HFFc6 (cell line): ENCODE measurements at places on chromosomes 3 and 15. TPM values are rescaled to one million over a fixed set of nuclear protein-coding genes. Genes with fewer than 3 reads are reported as not detected.

- no peak for DNase-seq
Observed at GRCh38 chr15:78369161-78369560, 29.0 kb downstream of the CRABP1 start.

Gene FBXO40
- not detected in 3 replicates for total RNA-seq

GRCh38 chr3:192408647-192409200, 318.6 kb downstream of the FGF12 start:
- DNase-seq: no peak

- DNase-seq: no peak
Observed at GRCh38 chr15:89130201-89130600, 41.9 kb downstream of the ABHD2 start.

Gene GOLGA8Q
- not detected in 3 replicates for total RNA-seq

Gene B3GNT5
- total RNA-seq: not detected in 3 replicates

- no peak for DNase-seq
Observed at GRCh38 chr15:78405336-78405924, 32.6 kb upstream of the IREB2 start.

Gene SAMMSON
- not detected in 3 replicates for total RNA-seq

DNA sequence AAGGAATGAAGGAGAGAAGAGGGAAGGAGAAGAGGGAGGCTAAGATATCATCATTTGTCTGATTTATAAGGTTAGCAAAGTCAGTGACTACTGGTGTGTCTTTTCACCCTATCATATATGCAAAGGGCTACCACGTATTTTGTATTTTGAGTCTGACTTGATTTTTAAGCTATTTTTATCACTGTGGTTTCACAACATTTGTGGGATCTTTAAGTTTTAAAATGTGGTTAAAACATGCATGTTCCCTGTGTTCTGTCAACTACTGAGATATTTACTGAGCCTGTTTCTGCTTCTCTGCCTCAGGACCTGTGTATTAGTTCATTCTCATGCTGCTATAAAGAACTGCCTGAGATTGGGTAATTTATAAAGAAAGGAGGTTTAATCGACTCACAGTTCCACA, 22.5 kb upstream of the SPTSSB start:
- DNase-seq: no peak

- no peak for DNase-seq
Observed at GRCh38 chr3:4950948-4951347, 28.3 kb upstream of the BHLHE40 start.

Gene CSPG5
- total RNA-seq: 0.18 TPM in 1 of 2 replicates, not detected in the other

- no peak for DNase-seq
Observed at GRCh38 chr3:197258168-197258755, 40.1 kb downstream of the DLG1 start.

DNA sequence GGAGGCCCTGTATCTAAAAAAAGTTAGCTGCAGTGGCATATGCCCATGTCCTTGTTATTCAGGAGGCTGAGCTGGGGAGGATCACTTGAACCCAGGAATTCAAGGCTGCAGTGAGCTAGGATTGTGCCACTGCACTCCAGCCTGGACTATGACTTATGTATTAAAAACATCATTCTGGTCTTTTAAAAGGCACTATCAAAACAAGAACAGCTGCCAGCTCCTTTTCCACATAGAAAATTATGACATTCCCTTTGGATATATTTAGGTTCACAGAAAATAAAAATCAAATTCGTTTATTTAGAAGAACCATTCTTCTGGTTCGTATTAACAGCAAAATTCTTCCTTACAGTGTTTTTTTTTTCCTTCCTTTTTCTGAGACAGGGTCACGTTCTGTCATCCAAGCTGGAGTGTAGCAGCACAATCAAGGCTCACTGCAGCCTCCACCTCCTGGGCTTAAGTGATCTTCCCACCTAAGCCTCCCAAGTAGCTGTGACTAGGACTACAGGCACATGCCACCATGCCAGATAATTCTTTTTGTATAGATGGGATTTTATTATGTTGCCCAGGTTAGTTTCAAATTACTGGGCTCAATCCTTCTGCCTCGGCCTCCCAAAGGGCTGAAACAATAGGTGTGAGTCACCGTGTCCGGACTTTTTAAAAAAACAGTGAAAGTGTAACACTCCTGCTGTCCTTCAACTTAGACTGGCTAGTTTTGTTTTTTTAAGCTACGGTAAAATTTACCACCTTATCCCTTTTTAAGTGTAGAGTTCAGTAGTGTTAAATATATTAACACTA, 13.9 kb downstream of the ICE2 start:
- no peak for DNase-seq

Gene NOP10
- 181 to 227 TPM (median 221 TPM) in 3 replicates for total RNA-seq

- DNase-seq: no peak
Observed at GRCh38 chr15:93300796-93301195, 211.8 kb upstream of the RGMA start.

DNA sequence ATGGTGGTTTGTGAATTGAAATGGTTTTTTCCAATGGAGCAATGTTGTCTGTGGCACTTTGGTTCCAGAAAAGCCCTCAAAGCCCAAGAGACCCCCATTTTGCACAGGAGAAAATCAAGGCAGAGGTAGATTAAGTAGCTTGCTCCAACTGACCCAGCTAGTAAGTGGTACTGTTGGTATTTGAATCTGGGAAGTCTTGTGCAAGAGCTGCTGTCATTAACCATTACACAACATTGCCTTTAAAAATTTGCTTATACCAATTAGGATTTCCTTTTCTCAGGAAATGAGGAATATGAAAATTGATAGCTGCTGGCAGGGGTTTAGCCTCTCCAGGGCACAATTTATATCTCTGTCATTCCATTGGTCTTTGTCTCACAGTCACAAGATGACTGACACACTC, 102.4 kb upstream of the UBE3A start:
- DNase-seq: no peak

- DNase-seq: no peak
Observed at GRCh38 chr15:78929536-78930264, 15.1 kb downstream of the CTSH start.

Gene CFAP100
- not detected in 3 replicates for total RNA-seq

DNA sequence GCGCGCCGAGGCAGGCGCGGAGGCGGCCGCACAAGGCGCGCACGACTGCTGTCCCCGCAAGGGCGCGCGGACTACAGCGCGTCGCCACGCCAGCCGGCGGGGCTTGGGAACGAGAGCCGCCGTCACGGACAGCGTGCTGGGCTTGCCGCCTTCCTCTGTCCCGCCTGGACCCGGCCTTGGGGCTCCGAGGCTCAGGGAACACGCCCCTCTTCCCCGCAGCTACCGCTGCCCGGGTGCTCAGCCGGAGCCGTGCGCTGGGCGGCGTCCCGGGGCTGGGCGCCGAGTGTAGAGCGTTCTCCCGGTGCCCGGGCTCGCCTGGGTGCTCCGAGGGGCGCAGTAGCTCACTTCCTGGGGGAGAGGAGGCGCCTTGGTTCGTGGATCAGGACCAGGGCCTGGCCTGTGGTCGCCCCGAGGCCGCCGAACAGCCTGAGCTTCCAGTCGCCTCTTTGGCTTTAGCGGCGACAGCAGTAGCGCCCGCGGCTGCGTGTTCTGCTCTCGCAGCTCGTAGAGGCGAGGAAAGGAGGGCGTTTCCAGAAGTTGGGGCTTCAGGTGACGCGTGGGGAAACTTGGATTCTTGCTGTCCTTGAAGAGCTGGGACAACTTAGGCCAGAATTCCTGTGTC, 226.7 kb upstream of the C2CD4B start:
- peak; percentile 12 for DNase-seq

Gene PIGBOS1
- total RNA-seq: 7.8 and 8.5 TPM in 2 replicates

GRCh38 chr3:73874606-73875369, 250.0 kb upstream of the PDZRN3 start:
- no peak for DNase-seq

- DNase-seq: no peak
Observed at GRCh38 chr3:187773233-187774184, 28.2 kb upstream of the BCL6 start.

Gene FGD5
- not detected in 3 replicates for total RNA-seq

Gene LTF
- total RNA-seq: not detected in 3 replicates

DNA sequence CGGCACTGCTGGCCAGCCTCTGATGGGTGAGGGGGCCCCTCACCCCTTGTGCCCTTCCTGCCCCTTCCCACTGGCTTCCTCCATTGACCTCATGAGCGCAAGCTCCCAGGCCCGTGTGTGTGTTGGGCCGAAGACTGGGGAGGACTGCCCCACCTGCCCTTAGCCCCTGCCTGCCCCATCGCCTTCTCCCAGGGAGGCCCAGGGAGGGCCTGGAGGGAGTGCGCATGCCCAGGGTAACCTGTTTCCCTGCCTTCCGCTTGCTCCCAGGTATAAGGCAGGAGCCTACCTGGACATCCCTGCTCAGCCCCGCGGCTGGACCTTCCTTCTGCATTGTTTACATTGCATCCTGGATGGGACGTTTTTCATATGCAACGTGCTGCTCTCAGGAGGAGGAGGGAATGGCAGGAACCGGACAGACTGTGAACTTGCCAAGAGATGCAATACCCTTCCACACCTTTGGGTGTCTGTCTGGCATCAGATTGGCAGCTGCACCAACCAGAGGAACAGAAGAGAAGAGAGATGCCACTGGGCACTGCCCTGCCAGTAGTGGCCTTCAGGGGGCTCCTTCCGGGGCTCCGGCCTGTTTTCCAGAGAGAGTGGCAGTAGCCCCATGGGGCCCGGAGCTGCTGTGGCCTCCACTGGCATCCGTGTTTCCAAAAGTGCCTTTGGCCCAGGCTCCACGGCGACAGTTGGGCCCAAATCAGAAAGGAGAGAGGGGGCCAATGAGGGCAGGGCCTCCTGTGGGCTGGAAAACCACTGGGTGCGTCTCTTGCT, 8.8 kb downstream of the DLL4 start:
- DNase-seq: peak; percentile 58

Gene ARL14
- total RNA-seq: not detected in 3 replicates

- peak; percentile 4 for DNase-seq
Observed at GRCh38 chr3:99430348-99431134, 207.9 kb upstream of the COL8A1 start.

DNA sequence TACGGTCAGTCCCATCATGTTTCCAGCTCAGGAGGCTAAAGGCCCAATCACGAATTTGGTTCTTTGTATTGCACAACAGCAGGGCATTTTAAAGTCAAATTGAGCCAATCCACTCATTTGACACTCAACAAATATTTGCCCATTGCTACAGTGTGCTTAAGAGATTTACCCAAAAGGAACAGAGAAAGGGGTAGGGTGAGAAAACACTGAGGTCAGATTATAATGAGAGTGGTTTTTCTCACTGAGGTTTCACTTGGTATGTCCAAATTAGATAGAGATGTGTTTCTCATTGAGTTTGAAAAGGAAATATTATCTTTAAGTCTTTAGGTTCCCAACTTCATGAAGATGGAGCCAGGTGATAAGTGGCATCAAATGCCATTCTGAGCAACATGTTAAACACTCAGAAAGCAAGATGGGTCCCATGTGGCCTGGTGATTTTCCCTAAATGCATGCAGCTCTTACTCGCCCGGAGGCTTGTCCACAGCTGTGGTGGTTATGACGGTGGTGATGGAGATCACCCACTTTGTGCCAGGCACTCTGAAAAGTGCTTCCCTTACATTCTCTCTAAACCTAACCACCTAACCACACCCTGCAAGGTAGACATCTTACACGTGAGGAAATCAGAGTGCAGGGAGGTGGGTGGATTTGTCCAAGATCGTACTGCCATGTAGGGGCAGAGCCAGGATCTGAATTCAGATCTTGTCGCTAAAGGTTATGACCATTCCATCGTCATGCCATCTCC, 31.2 kb upstream of the USP3 start:
- no peak for DNase-seq

Gene EIF4E3
- 0.69 to 0.94 TPM (median 0.84 TPM) in 3 replicates for total RNA-seq

DNA sequence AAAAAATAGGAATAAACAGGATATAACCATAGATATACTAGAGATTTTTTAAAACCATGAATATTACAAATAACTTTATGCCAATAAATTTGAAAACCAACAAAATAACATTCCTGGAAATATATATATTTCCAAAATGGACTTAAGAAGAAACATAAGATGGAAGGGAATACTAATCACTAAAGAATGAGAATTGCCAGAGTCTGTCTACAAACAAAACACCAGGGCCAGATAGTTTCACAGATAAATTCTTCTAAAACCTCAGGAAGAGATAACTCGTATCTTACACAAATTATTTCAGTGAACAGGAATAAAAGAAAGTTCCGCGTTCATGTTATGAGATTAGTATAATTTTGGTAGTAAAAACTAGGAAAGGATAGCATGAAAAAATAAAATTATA, 107.3 kb downstream of the HERC1 start:
- no peak for DNase-seq

Gene CRTAP
- total RNA-seq: 287 to 290 TPM (median 289 TPM) in 3 replicates

Gene EPHB1
- 0.90 to 1.3 TPM (median 1.1 TPM) in 3 replicates for total RNA-seq

DNA sequence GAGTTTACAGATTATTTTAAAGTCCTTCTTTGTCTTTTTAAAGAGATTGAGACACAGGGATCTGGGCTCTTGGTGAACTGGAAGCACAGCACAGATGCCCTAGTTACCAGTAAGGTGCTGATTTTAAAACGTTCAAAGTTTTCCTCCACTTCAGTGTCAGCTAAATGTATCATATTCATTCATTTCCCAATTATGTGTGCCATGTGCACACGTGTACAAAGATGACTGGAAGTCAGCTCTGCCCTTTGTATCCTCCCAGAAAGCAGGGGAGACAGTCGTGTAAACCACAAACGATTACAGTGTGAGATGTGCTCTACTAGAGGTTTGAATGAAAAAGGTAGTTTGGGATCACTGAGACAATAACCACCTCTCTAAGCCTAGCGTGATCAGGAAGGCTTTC, 730 bp downstream of the ZKSCAN7 start:
- no peak for DNase-seq

GRCh38 chr15:90306560-90306959, 41.1 kb downstream of the NGRN start:
- DNase-seq: no peak

DNA sequence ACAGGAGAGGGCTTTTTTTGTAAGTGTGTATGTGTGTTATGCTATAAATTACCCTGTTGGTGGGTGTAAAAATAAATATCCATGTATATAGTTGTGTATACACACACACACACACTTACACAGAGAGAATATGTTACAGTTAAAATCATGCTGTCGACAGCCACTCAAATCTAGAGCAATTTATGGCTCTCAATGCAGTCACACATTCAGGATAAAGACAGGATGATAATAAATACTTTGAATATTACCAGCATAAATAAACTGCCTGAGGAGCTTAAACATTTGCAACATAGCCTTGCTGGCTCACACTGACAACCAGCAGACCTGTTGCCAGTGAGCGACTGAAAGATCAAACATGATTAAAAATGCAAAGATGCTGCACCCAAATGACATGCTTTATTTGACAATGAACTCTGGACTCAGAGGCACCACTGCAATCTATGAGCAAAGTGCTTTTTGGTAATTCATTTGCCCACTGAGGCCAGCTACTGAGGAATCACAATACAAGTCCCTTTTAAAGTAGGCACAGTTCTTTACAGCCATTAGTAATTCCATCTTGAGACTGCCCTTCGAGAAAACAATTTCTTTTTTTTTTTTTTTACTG, 458.9 kb downstream of the FHIT start:
- no peak for DNase-seq

GRCh38 chr3:24678021-24678420, 183.4 kb upstream of the THRB start:
- DNase-seq: no peak

Gene MYO5C
- total RNA-seq: 0.10 TPM in 1 of 3 replicates, not detected in the others

Gene ITIH3
- 0.52 and 0.77 TPM in 2 replicates for total RNA-seq

Gene SHF
- 2.0 to 3.5 TPM (median 2.1 TPM) in 3 replicates for total RNA-seq

Gene CASR
- total RNA-seq: not detected in 3 replicates

- DNase-seq: no peak
Observed at GRCh38 chr3:186909078-186909853, 21.1 kb upstream of the ST6GAL1 start.

- DNase-seq: no peak
Observed at GRCh38 chr3:111758642-111759041, 100.4 kb upstream of the PHLDB2 start.

Gene JMJD7
- 6.3 to 8.4 TPM (median 6.8 TPM) in 3 replicates for total RNA-seq

Gene TP53BP1
- total RNA-seq: 45.5 to 48.8 TPM (median 48.5 TPM) in 3 replicates

Gene TMC3
- total RNA-seq: not detected in 3 replicates

Gene CDAN1
- total RNA-seq: 14.7 to 19.7 TPM (median 15.3 TPM) in 3 replicates

Gene TMEM212
- not detected in 2 replicates for total RNA-seq
